ENCODE measurements at places on chromosomes 4 and X.

DNA sequence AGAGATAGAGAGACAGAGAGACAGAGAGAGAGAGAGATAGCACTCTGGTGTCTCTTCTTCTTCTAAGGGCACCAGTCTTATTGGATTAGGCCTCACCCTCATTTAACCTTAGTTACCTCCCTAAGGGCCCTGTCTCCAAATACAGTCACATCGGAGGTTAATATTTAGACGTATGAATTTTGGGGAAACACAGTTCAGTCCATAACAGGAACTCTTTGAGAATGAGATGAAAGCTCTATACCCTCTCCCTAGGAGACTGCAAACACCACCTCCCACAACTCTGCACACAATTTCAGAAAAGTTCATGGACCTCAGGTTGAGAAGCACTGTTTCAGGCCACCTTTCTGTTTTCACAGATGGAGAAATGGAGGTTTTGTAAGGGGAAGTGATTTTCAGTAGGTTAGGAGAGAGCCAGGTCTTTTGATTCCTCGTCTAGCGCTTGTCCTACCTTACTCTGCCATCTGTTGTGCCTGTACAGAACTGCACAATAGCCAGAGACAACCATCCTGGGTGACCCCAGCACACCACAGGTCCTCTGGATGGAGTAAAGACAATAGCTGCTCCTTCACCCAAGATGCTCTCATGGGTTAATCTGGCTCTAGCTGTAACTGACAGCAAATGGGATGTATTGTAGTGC, 16.9 kb upstream of the LOC101059915 start:
- DNase-seq: peak; percentile 17

- DNase-seq: peak; percentile 33
Measured at GRCh38 chrX:72255445-72255844, 16.6 kb upstream of the ERCC6L start.

GRCh38 chrX:77415161-77415560, 32.0 kb upstream of the FGF16 start:
- DNase-seq: no peak

- no peak for DNase-seq
Measured at GRCh38 chr4:16969696-16970135, 71.3 kb upstream of the LDB2 start.

DNA sequence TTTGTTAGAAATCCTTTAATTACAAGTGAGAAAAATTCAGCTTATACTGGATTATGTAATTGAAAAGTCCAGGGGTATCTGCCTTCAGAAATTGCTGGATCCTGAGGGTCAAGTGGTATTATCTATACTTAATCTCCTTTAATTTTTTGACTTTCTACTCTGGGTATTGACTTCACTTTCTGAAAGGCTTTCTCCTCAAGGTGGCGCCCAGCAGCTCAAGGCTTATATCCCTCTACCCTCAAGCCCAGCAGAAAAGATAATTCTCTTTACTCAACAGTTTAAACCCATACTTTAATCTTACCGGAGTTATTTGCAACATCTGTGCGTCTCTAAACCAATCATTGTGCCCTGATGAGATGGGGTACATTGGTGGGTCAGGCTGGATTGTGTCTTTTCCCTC, 129.5 kb downstream of the LARP7 start:
- peak; percentile 30 for DNase-seq

GRCh38 chrX:17737710-17737985, 355 bp downstream of the SCML1 start:
- DNase-seq: no peak

GRCh38 chr4:40182001-40182400, 14.8 kb upstream of the RHOH start:
- DNase-seq: no peak

Measured in kidney tubule cell (primary cell).